Effector memory CD4-positive, alpha-beta T cell (primary cell): ENCODE measurements at places on chromosomes 3 and 15.

DNA sequence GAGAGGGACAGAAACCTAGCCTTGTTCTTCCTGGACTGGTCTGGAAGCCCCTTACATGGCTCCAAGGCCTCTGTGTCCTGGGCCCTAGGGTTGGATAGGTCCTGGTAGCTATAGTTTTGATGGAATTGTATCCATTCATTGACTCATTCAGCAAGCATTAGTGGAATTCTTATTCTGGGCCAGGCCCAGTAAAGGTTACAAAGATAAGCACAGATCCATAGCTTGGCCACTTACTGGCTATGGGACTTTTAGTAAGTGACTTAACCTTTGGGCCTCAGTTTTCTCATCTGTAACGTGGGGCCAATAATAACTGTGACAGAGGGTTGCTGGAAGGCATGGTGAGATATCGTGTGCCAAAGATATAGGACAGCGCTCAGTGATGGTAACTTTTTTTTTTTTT, 13.6 kb upstream of the DAG1 start:
- no peaks in the 10 kb centered on the region for H3K27me3 ChIP-seq
- no peak overlapping the region for H3K27ac ChIP-seq
- no peak overlapping the region for H3K4me3 ChIP-seq
- no peaks in the 10 kb centered on the region for H3K4me1 ChIP-seq

GRCh38 chr3:71542521-71543370, 40.8 kb downstream of the FOXP1 start:
- H3K4me1 ChIP-seq, result no peaks in the 10 kb centered on the region
- H3K36me3 ChIP-seq, result no peaks in the 10 kb centered on the region
- no peak overlapping the region for H3K4me3 ChIP-seq

DNA sequence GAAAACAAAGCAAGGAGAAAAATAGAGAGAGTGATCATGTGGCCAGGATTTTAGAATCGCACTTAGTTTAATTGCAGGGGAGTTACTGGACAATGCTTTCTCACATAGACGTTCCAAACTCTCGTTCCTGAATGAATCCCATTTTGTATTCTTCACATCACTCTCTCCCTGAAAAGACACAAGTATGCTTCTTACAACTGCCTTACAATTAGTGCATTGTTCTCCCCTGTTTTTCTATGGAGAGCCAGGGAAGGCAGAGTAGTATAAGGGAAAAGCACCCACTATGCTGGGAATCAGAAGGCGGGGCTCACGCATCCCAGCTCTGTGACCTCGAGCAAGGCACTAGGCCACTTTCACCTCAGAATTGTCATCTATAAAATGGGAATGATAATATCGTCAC, 14.4 kb downstream of the TMOD2 start:
- peaks cover 4% of the 10 kb centered on the region for H3K36me3 ChIP-seq
- H3K4me1 ChIP-seq, result no peaks in the 10 kb centered on the region
- DNase-seq, result no peak

GRCh38 chr15:42729409-42729808, 7.5 kb downstream of the CDAN1 start:
- no peak overlapping the region for H3K4me3 ChIP-seq
- peaks cover 87% of the 10 kb centered on the region for H3K36me3 ChIP-seq
- no peaks in the 10 kb centered on the region for H3K4me1 ChIP-seq
- no peak overlapping the region for H3K27ac ChIP-seq
- DNase-seq, result no peak

GRCh38 chr3:45017821-45018220, 8.3 kb upstream of the CLEC3B start:
- peaks cover 16% of the 10 kb centered on the region for H3K4me1 ChIP-seq
- H3K36me3 ChIP-seq, result no peaks in the 10 kb centered on the region
- no peak overlapping the region for H3K27ac ChIP-seq
- H3K4me3 ChIP-seq, result no peak overlapping the region

- H3K36me3 ChIP-seq, result no peaks in the 10 kb centered on the region
- DNase-seq, result no peak
- no peak overlapping the region for H3K4me3 ChIP-seq
Measured at GRCh38 chr3:171001957-171002694, 24.4 kb downstream of the SLC2A2 start.

- no peak for DNase-seq
- peaks cover 3% of the 10 kb centered on the region for H3K4me1 ChIP-seq
- no peaks in the 10 kb centered on the region for H3K36me3 ChIP-seq
- H3K27ac ChIP-seq, result no peak overlapping the region
- H3K4me3 ChIP-seq, result no peak overlapping the region
Measured at GRCh38 chr3:182937293-182938051, 42.9 kb downstream of the DCUN1D1 start.

- H3K4me1 ChIP-seq, result no peaks in the 10 kb centered on the region
- no peak overlapping the region for H3K4me3 ChIP-seq
- no peak for DNase-seq
- H3K36me3 ChIP-seq, result peaks cover 6% of the 10 kb centered on the region
- H3K27me3 ChIP-seq, result no peaks in the 10 kb centered on the region
Measured at GRCh38 chr3:125528920-125529319, 8.9 kb upstream of the SNX4 start.

- H3K27ac ChIP-seq, result no peak overlapping the region
- no peaks in the 10 kb centered on the region for H3K36me3 ChIP-seq
- H3K27me3 ChIP-seq, result no peaks in the 10 kb centered on the region
- H3K4me1 ChIP-seq, result no peaks in the 10 kb centered on the region
- no peak overlapping the region for H3K4me3 ChIP-seq
Measured at GRCh38 chr3:28042095-28042635, 199.3 kb upstream of the CMC1 start.

GRCh38 chr3:29215948-29216347, 64.9 kb upstream of the RBMS3 start:
- H3K27ac ChIP-seq, result no peak overlapping the region
- no peaks in the 10 kb centered on the region for H3K4me1 ChIP-seq
- H3K36me3 ChIP-seq, result no peaks in the 10 kb centered on the region
- no peak overlapping the region for H3K4me3 ChIP-seq

- no peaks in the 10 kb centered on the region for H3K36me3 ChIP-seq
- no peak overlapping the region for H3K4me3 ChIP-seq
- no peaks in the 10 kb centered on the region for H3K4me1 ChIP-seq
- DNase-seq, result no peak
- H3K27ac ChIP-seq, result no peak overlapping the region
Measured at GRCh38 chr3:16589867-16590624, 15.2 kb downstream of the DAZL start.

DNA sequence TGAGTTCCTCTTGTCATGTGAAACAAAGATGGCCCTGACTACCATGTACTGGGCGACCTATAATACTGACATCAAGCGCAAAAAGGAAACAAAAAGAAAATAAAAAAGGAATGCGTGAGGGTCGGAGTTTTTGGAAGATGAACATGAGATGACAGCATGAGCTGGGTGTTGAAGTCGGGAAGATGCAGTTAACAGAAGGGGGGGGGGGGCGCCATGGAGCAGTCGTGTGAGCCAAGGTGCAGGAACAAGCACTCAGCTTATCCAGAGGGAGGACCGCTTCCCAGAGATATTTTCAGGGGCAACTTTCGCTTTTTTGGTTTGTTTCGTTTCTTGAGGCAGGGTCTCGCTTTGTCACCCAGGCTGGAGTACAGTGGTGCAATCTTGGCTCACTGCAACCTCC, 110.2 kb downstream of the RORA start:
- no peak overlapping the region for H3K27ac ChIP-seq
- H3K4me1 ChIP-seq, result no peaks in the 10 kb centered on the region
- DNase-seq, result no peak
- H3K36me3 ChIP-seq, result no peaks in the 10 kb centered on the region
- H3K4me3 ChIP-seq, result no peak overlapping the region
- H3K27me3 ChIP-seq, result no peaks in the 10 kb centered on the region
